Activated CD8-positive, alpha-beta memory T cell treated with anti-CD3 and anti-CD28 coated beads for 4 hours (primary cell): ENCODE measurements at places on chromosomes 2 and 18.

DNA sequence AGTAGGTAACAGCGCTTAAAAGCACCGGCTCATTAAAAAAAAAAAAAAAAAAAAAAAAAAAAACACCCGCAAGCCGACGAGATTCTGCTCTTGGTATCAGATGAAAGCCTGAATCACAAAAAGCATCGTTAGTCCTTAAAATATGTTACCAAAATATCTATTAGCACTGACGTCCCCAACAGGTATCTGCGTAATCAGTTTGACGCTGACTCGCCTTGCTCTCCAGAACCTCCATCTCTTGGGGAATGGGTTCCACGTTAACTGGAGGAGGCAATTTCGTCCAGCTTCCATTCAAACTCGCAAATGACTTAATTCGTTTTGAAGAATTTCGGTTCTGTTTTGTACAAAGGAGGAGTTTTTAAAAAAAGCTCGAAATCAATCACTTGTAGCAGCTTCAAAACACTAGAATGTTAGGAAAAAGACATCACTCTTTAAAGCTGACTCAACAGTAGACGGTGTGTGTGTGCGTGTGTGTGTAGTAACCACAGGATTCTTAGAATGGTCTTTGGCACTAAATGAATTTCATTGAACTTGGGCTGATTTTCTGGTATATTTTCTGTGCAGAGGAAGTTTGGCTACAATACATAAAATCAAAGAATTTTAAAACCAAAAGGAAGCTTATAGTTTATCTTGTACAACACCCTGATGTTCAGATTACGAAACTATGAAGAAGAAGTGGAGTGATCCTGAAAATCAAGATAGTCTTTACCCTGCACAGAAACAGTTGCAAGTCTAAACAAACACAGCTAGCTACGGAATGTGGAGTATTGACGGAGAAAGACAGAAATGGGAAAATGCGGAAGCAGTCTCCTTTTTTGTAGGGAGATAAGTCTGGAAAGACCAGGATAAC lies 1.1 kb upstream of the PGAP1 start:
- peak; percentile 17 for DNase-seq

DNA sequence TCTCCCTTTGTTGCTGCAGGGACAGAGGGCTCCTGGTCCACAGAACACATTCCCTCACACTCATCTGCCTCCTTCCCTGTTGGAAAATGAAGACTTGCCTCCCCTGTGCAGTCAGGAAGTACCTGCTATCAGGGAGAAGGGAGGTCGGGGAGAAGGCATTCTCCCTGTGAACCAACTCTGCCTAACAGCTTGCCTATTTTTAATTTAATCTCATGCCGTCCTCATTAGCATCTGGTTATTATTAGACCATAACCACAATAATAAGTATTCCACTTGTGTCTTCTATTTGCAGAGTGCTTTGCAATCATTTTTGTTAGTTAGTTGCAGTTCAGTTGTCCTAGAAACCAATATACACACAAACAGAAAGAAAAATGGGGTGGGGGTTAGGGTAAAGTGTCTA lies 232.6 kb upstream of the SKOR2 start:
- no peak for DNase-seq

DNA sequence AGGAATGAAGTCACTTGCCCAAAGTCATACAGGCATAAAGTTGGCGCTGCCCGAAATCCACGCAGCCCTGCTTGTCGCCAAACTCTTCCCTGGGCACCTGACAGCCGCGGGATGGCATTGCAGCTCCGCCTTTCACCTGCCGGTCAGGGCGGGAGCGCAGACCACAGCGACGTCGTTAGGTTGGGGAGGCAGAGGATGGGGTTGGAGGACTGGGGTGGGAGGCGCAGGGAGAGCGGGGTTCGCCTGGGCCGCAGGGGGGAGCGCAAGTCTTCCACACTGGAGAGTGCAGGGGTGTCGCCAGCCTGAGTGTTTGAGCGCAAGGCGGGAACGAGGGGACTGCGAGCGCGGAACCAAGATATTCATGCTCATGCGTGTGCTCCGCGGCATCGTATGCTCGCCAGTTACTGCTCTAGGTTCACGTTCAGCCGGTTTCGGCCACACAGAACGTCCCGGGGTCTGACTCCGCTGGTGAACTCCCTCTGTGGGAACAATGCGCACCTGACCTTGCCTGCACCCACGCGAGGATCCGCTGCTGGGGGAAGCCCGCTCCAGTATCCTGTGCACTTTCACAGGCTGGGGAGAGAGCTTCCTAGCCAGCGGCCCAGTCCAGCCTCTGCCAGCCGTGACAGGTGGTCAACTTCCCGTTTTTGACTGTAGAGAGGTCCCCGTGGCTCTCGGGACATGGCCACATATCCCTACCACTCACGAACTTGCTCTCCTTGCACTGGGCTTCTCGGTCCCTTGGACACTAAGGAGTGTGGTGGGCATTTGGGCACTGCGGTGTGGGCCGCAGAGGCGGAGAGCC lies 767 bp upstream of the NPPC start:
- no peak for DNase-seq

GRCh38 chr2:44663471-44664073 lies 277.9 kb upstream of the SIX3 start:
- no peak for DNase-seq

GRCh38 chr2:119425620-119426395 lies 5.8 kb upstream of the TMEM37 start:
- DNase-seq, result no peak

DNA sequence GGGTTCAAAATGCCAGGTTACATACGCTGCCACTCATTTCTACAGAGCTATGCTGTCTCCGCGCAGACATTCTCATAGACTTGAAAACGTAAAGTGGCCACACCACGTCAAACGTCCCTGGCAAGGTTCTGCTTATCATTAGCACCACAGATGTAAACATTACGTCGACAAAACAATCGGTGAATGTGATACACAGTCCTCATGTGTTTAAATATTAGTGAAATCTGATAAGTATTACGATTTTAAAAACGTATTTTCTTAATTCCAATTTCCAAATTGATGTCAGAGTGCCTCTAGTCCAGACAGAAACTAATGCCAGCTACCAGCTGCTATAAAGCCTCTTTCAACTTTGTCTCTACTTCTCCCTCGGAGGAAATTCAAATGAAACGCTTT lies 1.2 kb downstream of the STK17B start:
- DNase-seq, result no peak

- no peak for DNase-seq
Measured at GRCh38 chr2:71688530-71688929, 235.2 kb downstream of the DYSF start.

DNA sequence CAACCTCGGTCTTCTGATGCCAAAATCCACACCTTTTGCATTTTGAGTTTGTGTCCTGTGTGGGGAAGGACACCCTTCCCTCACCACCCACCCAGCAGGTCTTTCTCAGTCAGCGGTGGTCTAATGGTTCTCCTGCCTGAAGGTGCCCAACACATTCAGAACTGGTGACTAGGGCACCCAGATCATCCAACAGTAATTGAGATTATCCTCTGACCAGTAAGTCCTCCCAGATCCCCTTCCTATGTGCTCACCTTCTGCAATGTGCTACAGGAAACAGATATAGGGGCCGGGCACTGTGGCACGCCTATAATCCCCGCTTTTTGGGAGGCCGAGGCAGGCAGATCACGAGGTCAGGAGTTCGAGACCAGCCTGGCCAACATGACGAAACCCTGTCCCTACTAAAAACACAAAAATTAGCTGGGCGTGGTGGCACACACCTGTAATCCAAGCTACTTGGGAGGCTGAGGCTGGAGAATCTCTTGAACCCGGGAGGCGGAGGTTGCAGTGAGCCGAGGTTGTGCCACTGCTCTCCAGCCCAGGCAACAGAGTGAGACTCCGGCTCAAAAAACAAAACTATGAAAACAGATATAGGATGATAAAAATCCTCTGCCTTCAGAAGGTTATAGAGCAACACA lies 56.2 kb downstream of the REEP1 start:
- no peak for DNase-seq

- no peak for DNase-seq
Measured at GRCh38 chr18:524466-524865, 24.0 kb upstream of the COLEC12 start.

DNA sequence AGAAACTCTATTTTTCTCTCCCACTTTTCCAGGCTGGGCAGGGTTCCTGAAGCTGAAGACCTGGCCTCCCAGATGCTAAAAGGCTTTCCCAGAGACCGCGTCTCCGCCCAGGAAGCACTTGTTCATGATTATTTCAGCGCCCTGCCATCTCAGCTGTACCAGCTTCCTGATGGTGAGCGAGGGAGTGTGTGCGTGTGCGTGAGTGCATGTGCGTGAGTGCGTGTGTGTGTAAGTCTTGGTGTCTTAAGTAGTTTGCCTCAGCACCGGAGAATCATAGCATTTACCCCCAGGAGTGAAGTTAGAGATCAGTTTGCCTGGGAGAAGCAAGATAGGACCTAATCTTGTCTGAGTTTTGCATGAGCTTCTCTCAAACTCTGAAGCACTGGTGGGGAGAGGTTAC lies 73.7 kb downstream of the CDK15 start:
- DNase-seq, result no peak

GRCh38 chr18:22674272-22674671 lies 256.6 kb upstream of the CTAGE1 start:
- no peak for DNase-seq

DNA sequence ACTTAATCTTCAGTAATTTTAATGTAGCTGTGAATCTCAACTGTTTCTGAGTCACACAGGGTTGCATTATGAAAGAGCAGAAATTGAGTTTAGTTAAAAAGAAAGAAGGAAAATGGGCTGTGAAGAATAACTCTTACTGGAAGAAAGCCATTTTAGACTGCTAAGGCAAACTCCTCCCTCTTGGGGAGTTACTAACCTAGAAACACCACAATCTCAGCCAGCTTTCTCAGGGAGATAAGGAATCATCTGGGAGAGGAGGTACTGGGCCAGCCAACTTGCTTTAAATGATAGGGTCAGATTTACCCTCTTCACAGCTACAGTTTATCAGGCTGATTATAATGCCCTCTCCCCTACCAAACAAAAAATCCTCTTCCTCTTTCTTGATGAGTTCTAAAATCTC lies 119.5 kb downstream of the CCDC148 start:
- no peak for DNase-seq

DNA sequence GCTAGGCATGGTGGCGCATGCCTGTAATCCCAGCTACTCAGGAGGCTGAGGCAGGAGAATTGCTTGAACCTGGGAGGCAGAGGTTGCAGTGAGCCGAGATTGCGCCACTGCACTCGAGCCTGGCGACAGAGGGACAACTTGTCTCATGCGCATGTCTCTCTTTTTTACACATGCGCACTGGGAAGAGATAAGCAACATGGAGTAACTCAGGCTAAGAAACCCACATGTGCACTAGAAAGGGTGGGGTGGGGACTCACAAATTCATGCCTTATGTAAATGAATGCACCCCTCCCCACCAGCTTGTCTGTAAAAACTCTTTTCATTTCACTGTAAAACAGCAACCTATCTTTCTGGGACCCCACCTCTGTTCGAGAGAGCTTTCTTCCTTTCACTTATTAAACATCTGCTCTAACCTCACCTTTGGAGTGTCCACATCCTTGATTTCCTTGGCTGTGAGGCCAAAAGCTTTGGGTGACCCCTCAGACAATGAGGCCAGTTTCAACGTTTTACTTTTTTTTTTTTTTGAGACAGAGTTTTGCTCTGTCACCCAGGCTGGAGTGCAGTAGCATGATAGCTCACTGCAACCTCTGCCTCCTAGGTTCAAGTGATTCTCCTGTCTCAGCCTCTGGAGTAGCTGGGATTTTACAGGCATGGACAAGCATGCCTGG lies 91.6 kb upstream of the RMP24 start:
- no peak for DNase-seq

DNA sequence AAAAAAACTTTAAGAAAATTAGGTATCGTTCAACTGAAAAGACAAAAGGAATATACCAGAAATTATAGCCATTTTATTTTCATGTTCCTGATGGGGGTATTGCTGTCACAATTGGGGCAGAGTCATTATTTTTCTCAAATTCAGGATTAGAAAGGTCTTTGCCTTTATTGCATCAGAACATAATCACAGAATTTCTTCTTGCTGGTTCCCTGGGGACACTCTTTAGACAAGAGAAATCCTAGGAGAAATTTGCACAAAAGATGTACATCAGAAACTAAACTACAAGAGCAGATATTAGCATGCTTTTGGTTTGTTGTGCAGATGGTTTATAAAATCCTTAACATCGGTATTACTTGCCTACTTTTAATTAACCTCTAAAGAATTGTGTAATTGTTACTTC lies 103.2 kb downstream of the NCOA1 start:
- no peak for DNase-seq

DNA sequence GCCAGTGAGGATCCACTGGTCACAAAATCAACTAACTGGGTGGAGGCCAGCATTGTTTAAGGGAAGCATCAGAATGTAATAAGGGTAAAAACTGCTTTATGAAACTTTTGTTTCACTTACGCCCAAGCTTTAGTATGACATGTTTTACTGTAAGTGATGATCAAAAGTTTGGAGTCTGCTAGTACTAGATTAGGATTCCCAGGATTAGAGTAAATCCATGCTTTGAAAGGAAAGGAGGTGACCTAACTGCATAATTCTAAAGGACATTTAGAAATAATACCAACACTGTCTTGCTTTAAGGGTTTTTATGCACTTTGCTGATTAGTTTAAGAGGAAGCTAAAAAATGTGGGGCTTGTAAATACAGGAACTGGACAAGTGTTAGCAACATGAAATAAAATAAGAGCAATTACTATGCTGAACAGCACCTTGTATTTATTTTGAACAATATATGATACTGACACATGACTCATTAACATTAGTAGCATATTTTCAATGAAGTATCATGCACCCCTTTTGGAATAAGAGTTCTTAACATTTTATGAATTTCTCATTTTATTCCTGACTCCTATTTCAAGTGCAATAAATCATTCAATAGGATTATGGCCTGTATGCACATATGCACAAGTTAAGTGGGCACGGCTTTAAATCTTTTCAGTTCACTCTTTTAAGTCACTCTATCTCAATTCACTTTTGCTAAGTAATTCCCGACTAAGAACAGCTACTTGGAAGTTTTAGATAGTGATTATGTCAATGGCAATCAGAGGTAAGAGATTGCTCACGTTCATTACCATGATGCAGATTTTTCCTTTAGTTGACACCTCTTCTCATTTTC lies 62.5 kb downstream of the STK39 start:
- no peak for DNase-seq

GRCh38 chr2:6880200-6880733 lies 2.7 kb downstream of the RSAD2 start:
- DNase-seq, result no peak

DNA sequence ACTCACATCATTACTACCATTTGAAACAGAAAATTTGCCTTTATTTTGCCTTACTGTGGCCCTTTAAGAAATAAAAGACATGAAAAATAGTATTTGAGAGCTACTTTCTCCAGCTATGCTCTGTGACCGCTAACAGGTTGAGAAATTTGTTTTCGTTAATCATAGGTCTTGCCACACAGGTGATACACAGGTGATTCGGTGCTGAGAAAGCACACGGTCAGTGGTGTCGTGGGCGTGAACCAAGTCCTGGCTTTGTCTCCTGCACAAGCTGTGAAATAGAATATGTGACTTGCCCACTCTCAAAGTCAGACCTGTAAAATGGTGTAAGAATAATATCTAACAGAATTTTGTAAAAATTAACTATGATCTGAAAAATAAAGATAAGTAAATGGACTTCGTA lies 155.3 kb upstream of the SLC39A10 start:
- no peak for DNase-seq
